Esophagus muscularis mucosa (tissue), 4 donors: ENCODE measurements at places on chromosomes 1 and 21. TPM values are rescaled to one million over a fixed set of nuclear protein-coding genes. Genes with fewer than 3 reads are reported as not detected.

KLHDC7A gene
- total RNA-seq = not detected

UBASH3A gene
- total RNA-seq = 0.17 TPM

SMPDL3B gene
- not detected for total RNA-seq

AMY1C gene
- total RNA-seq = not detected

IPO9 gene
- 31.8 TPM for total RNA-seq

IRF6 gene
- total RNA-seq = 0.46 TPM

GRCh38 chr1:109271458-109271857 lies 11.5 kb downstream of the PSRC1 start:
- H3K4me3 ChIP-seq = no peak overlapping the region
- no peak overlapping the region for H3K27ac ChIP-seq
- H3K4me1 ChIP-seq = peaks cover 22% of the 10 kb centered on the region

DNA sequence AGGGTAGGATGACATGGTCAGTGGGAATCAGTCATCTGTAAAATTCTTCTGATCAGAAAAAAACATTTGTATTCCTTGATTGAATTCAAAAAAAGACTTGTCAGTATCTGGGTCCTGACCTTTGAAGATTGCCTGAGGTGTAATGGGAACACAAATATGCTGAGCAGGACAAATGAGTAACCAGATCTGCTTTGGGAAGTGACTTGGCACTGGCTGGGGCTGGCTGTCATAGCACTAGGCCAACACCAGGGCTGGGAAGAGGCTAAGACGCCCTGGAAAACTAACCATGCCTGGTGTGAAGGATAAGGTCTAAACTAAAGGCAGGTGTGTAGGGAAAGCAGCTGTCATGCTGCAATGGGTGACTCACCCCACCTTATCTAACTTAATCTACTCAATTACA lies 452.9 kb upstream of the BEND5 start:
- DNase-seq = no peak
- H3K4me1 ChIP-seq = no peaks in the 10 kb centered on the region
- H3K36me3 ChIP-seq = no peaks in the 10 kb centered on the region
- no peak overlapping the region for H3K4me3 ChIP-seq
- no peak overlapping the region for H3K27ac ChIP-seq

DNA sequence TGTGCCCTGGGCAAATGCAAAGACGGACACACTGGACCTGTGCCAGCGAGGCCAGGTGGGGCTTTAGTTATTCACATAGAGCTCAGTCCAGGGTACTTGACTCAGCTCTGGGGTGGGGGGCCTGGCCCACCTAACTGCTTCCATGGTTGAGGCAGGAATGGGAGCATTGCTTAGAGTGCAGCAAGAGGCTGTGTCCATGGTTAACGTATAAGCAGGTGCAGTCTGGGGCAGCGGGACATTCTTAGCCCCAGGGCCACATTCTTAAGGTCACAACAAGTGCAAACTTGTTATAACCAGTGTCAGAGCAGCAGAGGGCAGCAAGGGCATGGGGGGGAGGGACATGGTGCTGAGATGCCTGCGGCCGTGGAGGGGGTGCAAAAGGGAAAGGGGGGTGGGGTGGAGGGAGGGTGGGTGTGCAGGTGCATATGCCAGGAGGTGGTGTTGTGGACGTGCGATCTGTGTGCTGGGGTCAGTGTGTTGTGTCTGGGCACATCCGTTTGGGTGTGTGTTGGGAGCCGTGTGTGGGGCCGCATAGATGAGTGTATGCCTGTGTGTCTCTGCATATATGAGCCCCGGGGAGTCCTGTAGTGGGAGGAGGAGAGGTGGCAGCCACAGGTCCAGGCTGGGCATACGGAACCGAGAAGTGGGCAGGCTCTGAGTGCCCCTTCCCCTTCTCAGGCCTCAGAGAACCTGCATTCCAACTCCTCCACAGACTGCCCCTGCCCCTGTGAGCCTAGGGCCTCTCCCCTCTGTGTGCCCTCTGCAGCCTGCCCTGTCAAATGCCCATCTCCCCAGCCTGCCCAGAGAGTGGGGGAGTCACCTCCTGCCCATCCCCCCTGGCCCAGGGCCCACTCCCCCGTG lies 8.4 kb downstream of the KCNJ10 start:
- no peaks in the 10 kb centered on the region for H3K4me1 ChIP-seq
- H3K27ac ChIP-seq = no peak overlapping the region
- H3K4me3 ChIP-seq = no peak overlapping the region
- H3K27me3 ChIP-seq = no peaks in the 10 kb centered on the region
- DNase-seq = no peak

- no peak overlapping the region for H3K27ac ChIP-seq
- H3K27me3 ChIP-seq = no peaks in the 10 kb centered on the region
- H3K36me3 ChIP-seq = peaks cover 44% of the 10 kb centered on the region
- no peak for DNase-seq
Measured at GRCh38 chr21:46437096-46437498, 21.6 kb upstream of the DIP2A start.

- no peak overlapping the region for H3K4me3 ChIP-seq
- no peaks in the 10 kb centered on the region for H3K36me3 ChIP-seq
- no peak overlapping the region for H3K27ac ChIP-seq
- DNase-seq = no peak
Measured at GRCh38 chr1:226600254-226600653, 51.7 kb downstream of the STUM start.

- H3K27me3 ChIP-seq = peaks cover 4% of the 10 kb centered on the region
- no peaks in the 10 kb centered on the region for H3K4me1 ChIP-seq
- H3K27ac ChIP-seq = no peak overlapping the region
Measured at GRCh38 chr1:241736387-241736786, 84.3 kb downstream of the WDR64 start.

DNA sequence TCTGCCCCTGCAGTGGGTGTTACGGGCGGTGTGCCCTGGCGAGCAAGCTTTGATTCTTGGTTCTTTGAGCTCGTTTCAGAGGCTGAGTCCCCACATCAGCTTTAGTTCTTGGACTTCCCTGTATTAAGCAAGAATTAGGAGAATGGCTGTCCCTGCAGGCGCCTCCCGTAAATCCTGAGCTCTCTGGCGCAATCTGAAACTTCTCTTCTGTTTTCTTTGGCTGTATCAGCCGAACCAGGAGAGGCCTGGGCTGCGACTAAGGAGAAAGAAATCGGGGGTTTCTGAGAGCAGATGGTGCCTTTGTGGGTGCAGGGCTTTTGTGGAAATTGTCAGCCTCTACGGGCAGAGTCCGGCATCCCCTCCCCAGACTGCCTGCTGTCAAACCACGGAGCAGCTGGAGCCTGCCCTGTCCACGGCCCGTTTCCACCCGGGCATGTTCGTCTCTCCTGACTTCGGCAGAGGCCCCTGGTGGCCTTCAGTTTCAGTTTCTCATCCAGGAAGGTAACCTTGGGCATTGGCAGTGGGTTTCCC lies 17.9 kb downstream of the CSTB start:
- H3K36me3 ChIP-seq = peaks cover 59% of the 10 kb centered on the region
- DNase-seq = peak; percentile 92
- H3K4me3 ChIP-seq = peak overlapping the region; percentile 35
- no peaks in the 10 kb centered on the region for H3K27me3 ChIP-seq
- H3K27ac ChIP-seq = peak overlapping the region; percentile 83

GRCh38 chr21:28418726-28419514 lies 573.8 kb downstream of the LTN1 start:
- peak overlapping the region; percentile 62 for H3K27ac ChIP-seq
- peaks cover 44% of the 10 kb centered on the region for H3K4me1 ChIP-seq
- no peak overlapping the region for H3K4me3 ChIP-seq
- H3K27me3 ChIP-seq = no peaks in the 10 kb centered on the region
- no peaks in the 10 kb centered on the region for H3K36me3 ChIP-seq

GRCh38 chr1:196891251-196891650 lies 3.4 kb downstream of the CFHR4 start:
- DNase-seq = no peak
- H3K4me1 ChIP-seq = no peaks in the 10 kb centered on the region
- H3K27me3 ChIP-seq = no peaks in the 10 kb centered on the region
- H3K4me3 ChIP-seq = no peak overlapping the region
- H3K36me3 ChIP-seq = no peaks in the 10 kb centered on the region
- no peak overlapping the region for H3K27ac ChIP-seq

DNA sequence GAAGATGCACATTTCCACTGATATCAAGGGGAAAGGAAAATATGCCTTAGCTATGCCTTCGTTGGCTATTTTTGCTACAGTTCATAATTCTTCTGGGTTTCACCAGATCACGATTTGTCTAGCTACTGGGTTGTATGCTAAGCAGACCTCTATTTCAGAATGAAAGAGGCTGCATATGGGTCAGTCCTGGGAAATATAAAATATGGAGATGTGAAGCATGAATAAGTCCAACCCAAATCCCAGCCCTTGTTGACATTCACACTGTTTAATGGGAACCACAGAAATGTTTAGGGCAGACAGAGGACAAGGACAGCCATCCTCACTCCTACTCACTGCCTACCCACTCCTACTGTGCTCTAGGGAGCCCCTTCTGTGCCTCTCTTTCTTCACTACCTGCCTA lies 343.2 kb upstream of the CAMK1G start:
- H3K27me3 ChIP-seq = peaks cover 7% of the 10 kb centered on the region
- no peak overlapping the region for H3K4me3 ChIP-seq
- no peaks in the 10 kb centered on the region for H3K36me3 ChIP-seq
- no peaks in the 10 kb centered on the region for H3K4me1 ChIP-seq

GRCh38 chr1:28976248-28976647 lies 61.9 kb downstream of the EPB41 start:
- DNase-seq = no peak
- no peaks in the 10 kb centered on the region for H3K27me3 ChIP-seq
- H3K4me3 ChIP-seq = no peak overlapping the region

DNA sequence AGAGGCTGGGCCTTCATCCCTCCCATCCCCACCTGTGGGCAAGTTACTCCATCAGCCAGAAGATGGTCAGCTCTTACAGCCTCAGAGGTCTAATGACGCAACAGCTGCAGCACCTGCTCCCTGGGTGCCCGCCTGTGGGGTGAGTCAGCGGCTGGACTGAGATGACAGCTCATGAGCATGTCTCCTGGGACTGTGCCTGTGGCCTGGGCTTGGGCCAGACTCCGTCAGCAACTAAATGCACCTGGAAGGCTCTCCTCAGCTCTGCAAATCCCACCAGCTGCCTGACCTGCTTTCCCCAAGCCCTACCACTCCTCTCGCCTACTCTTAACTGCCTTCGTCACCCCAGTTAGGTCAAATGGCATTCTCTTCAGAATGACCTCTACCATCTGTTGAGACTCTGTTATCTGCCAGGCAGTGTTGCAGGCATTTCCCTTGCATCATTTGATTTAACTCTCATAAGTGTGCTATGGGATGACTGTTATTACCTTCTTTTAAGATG lies 47.7 kb downstream of the ETS2 start:
- H3K4me1 ChIP-seq = no peaks in the 10 kb centered on the region
- H3K27me3 ChIP-seq = no peaks in the 10 kb centered on the region
- no peak overlapping the region for H3K27ac ChIP-seq
- no peak overlapping the region for H3K4me3 ChIP-seq
- no peaks in the 10 kb centered on the region for H3K36me3 ChIP-seq
